ENCODE measurements at places on chromosomes 1 and 21.

- no peak for DNase-seq
These were observed 1.3 kb upstream of the RC3H1 start for GRCh38 chr1:174023440-174023839.

GRCh38 chr1:182811975-182812722 is 22.6 kb downstream of the NPL start:
- DNase-seq, result no peak

GRCh38 chr21:24824209-24824608 is 783.1 kb downstream of the MRPL39 start:
- no peak for DNase-seq

DNA sequence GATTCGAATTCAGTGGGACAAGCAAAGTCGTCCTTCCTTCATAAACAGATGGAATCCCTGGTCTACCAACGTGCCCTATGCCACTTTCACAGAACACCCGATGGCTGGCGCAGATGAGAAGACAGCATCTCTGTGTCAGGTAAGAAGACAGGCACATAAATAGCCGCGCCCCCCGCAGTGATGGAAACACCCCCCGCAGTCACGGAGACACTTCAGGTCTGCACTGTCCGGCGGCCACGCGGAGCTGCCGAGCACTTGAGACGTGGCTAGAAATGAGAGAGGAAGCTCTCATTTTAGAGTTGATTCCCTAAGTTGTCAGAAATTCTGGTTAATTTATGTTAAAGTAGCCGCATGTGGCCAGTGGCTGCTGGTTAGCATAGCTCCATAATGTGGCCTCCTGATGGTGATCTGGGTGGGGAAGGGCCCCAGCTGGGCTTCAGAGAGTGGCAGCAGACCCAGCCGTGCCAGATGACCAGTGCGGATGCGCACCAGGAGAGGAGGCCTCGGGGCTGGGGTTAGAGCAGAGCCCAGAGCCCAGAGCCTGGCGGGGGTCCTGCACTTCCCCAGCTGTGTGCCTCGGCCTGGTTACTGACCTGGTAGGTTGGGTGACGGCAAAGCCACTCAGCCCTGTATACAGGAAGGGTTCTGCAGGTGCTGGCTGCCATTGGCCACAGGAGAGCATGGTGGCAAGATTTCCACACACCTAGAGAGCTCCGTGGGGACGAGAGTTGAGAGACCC is 2.9 kb downstream of the TPRG1L start:
- no peak for DNase-seq

DNA sequence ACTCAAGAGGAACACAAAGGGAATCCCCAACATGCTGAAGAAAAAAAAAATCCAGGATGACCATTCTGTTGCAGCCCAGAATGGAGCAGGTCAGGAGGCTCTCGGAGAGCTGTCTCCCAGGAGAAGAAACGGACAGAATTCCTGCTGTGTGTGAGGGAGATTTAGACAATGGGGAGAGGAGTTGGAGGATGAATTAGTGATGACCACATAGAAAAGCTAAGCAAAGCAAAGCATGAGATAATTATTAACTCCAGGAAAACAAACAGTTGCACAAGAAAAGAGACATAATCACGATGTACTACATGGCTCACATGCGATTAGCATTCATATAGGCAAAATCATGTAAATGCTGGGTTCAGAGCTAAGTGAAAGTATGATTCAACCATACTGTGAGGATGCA is 61.1 kb upstream of the SMYD2 start:
- DNase-seq, result no peak

- DNase-seq, result no peak
These were observed 134.7 kb upstream of the CD34 start for GRCh38 chr1:208045463-208046260.

GRCh38 chr1:61374156-61374555 is 291.8 kb downstream of the NFIA start:
- DNase-seq, result no peak

- no peak for DNase-seq
These were observed 5.1 kb downstream of the ATF3 start for GRCh38 chr1:212613440-212614335.

- DNase-seq, result no peak
These were observed 6.0 kb upstream of the LRRC71 start for GRCh38 chr1:156914440-156914856.

- no peak for DNase-seq
These were observed 360.1 kb downstream of the SMYD3 start for GRCh38 chr1:246146804-246147523.

DNA sequence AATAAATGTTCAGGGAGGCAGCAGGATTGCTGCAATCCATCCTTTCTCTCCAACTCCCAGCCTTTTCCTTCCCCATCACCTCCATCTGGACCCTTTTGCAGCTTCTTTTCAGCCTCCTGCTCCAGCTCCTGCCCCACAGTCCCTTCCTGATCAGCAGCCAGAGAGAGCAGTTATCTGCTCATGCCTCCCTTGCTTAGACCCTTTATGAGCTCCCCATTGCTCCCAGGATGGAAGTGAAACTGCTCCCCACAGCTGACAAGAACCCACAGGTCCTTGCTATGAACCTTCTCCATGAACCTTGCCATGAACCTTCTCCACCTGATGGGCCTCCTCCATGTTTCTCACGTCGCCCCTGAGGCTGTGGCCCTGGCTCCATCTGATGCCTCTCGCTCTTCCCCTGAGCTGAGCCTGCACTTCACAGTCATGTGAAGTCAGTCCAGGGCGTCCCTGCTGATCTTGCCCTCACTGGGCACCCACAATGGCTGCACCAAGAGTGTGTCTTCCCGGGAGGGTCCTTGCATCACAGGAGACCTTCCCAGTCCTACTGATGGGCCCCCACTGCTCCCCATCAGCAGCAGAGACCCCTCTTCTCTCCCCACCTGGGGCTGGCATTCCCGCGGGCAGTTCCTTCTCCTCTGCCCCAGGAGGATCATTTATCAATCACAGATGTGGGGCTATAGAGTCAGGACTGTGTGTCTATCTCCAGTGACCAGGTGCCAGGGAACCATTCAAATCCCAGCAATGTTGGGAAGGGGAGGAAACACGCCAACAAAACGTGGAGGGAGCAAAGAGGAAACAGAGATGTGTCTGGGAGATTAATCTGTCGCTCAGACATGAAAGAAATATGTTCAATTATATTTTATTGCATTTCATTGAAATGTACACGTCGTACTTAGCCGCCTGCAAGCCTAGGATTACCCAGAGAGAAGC is 73.1 kb downstream of the MATN1 start:
- no peak for DNase-seq

DNA sequence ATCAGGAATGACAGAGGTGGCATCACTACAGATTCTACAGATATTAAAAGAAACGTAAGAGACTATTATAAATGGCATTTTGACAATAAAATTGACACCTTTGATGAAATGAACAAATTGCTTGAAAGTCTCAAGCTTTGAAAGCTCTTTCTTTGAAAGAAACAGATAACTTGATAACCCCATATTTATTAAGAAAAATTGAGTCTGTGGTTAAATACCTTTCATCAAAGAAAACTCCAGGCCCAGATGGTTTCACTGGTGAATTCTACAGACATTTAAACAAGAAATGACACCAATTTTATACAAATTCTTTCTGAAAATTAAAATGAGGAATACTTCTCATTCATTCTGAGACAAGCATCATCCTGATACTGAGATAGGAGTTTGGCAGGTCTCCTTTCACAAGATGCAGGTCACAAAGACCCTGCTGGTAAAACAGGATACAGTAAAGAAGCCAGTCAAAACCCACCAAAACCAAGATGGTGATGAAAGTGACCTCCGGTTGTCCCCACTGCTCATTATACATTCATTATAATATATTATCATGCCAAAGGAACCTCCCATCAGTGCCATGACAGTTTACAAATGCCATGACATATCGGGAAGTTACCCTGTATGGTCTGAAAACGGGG is 210.9 kb downstream of the AKT3 start:
- DNase-seq, result no peak

DNA sequence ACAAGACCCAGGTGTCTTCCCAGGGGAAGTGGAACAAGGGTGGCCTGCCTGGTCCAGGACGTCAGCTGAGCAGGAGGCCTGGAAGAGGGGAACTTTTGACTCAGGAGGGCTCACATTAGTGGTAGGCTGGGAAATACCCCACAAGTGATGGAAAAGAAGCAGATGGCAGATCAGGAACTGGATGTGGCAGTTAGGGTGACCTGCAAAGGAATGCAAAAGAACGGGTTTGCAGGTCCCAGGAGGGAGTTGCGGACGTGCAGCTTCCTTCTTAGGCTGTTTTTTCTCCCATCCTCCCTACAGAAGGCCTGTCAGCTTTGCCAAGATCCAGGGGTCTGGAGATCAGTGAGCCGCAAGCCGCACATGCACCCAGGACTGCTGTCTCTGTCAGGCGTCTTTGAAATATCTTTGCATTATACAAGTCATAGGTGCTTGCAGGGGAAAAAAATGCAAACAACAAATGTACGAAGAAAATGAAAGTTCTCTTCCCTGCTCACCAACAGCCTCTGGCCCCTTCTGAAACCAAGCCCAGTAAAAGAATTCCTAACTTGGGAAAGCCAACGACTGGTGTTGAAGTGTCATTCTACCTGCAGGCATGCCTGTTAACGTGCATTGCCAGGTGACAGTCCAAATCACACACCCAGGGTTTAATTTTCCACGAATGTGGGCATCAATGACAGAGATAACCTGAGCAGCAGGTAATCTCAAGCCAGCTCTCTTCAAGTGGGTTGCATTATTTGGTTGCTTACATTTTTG is 34.4 kb downstream of the NENF start:
- DNase-seq, result no peak

DNA sequence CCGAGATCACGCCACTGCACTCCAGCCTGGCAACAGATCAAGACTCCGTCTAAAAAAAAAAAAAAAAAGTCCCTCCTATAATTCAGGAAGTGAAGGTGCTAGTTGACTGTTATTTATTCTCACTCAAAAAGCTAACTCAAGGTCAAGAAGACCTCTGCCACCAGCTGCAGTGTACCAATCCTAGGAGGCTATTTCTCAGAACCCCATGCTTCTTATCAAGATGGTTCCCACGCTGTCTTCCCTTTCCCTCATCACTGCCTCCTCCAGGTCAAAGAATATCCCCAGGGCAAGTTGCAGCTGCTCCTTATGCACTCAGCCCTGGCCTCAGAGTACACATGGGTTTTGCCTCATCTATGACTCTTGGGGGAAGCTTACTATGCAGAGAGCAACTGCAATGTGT is 53.6 kb downstream of the RERE start:
- DNase-seq, result no peak

GRCh38 chr1:58941471-58942289 is 157.8 kb upstream of the JUN start:
- DNase-seq, result no peak

DNA sequence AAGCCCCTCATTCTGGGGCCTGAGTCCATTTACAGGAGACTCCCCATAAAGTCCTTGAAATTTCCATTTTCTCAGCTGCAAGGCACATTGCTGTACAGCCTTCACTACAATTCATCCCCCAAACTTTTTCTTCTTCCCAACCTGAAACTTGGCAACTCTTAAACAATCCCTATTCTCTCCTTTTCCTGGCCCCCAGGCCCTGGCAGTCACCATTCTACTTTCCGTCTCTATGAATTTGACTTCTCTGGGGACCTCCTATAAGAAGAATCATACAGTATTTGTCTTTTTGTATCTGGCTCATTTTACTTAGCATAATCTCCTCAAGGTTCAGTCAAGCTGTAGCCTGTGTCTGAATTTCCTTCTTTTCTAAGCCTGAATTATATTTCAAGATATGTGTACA is 332.9 kb downstream of the PCP4 start:
- no peak for DNase-seq

DNA sequence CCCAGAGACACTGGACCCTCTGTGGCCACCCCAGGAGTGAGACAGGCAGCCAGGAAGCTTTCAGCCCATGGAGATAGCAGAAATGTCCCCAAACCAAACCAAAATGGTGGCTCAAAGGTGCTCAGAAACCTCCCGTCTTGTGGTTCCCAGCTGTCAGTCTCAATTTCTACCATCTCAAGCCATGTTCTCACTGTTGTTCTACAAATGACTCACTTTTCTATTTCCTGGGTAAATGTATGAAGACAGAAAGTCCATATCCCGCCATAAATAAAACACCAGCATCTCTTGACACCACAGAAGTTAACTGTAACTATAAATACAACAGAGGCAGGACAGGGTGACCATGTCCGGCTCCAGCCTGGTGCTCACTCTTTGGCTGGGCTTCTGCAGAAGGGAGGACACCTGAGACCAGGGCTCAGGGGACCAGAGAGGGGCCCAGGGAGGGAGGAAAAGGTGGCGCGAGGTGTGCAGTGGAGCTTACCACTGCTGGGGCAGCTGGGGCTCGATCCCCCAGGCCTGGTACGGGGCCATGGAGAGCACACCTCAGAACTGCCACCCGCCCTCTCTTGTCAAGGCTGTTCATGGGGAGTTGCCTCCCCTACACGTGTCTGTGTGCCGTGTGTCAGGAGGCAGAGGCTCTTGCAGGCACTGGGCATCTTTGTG is 43.6 kb downstream of the EPHB2 start:
- no peak for DNase-seq

GRCh38 chr21:36602735-36603134 is 96.2 kb upstream of the SIM2 start:
- no peak for DNase-seq

DNA sequence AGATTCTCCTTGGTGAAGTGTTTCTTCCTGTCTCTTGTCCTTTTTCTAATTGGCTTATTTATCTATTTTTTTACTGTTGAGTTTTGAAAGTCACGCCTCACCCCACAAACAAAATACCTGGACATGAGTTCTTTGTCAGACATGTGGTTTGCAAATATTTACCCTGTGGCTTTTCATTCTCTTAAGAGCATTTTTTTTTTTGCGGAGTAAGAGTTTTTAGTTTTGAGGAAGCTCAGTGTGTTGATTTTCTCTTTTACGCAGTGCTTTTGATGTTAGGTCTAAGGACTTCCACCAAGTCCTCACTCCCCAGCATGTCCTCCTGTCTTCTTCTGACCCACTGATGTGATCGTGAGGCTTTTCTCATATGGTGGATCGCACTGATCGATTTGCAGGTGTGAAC is 7.6 kb downstream of the DFFB start:
- no peak for DNase-seq

GRCh38 chr1:117780687-117781475 is 148.5 kb downstream of the GDAP2 start:
- no peak for DNase-seq

DNA sequence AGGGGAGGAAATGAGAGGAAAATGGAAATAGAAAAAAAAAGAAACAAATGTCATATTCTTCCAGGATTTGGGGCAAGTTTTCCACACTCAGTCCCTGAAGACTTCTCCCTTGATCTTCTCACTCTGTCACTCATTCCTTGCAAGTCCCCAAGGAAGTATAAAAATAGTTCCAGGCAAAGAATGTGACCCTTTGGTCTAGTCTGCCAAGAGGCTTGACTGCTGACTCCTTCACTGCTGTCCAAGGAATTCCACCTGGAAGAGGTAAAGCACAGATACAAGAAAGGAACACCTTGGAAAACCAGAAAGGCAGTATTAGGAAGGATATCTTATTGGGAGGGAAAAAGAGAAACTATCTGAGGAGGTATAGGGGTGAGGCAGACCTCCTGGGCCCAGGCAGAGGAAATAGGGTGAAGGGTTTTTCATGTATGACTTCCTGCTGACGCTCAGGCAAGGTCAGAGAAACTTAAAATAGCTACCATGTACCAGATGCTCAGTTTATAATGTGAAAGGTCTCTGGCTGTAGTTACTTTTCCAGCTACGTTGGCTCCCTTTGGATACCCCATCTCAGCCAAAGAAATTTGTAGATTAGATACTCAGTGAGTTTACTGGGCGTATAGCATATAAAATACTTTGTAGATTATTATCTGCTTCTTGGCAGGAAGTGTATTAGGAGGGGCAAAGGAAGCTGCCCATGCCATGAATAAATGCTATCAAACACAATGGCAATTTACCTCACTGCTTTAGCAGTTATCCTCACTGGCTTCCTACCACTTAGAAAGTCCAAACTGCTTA is 2.0 kb upstream of the GJA5 start:
- DNase-seq, result no peak

GRCh38 chr1:33965086-33965485 is 101.2 kb downstream of the HMGB4 start:
- no peak for DNase-seq

Data from NCI-H1417 treated with DMSO at 0.1 percent for 48 hours (cell line).